ENCODE measurements at places on chromosomes 3 and 15.

GRCh38 chr3:28761375-28761774, 412.8 kb upstream of the AZI2 start:
- H3K27me3 ChIP-seq: no peaks in the 10 kb centered on the region
- H3K4me3 ChIP-seq: no peak overlapping the region
- no peaks in the 10 kb centered on the region for H3K4me1 ChIP-seq
- no peak overlapping the region for H3K27ac ChIP-seq
- no peak for DNase-seq

- no peak overlapping the region for H3K4me3 ChIP-seq
- no peaks in the 10 kb centered on the region for H3K36me3 ChIP-seq
- H3K27me3 ChIP-seq: no peaks in the 10 kb centered on the region
- no peak overlapping the region for H3K27ac ChIP-seq
- peaks cover 10% of the 10 kb centered on the region for H3K4me1 ChIP-seq
Observed at GRCh38 chr15:69591905-69592508, 139.4 kb downstream of the RPLP1 start.

GRCh38 chr15:35624881-35625280, 78.9 kb upstream of the DPH6 start:
- H3K4me3 ChIP-seq: no peak overlapping the region
- H3K27ac ChIP-seq: no peak overlapping the region
- H3K4me1 ChIP-seq: no peaks in the 10 kb centered on the region

- peaks cover 36% of the 10 kb centered on the region for H3K4me1 ChIP-seq
- peak overlapping the region; percentile 78 for H3K4me3 ChIP-seq
- H3K27ac ChIP-seq: peak overlapping the region; percentile 54
- H3K27me3 ChIP-seq: no peaks in the 10 kb centered on the region
- H3K36me3 ChIP-seq: no peaks in the 10 kb centered on the region
Observed at GRCh38 chr3:194687638-194688199, 2.0 kb downstream of the FAM43A start.
